ENCODE measurements at places on chromosomes 7 and 10.

DNA sequence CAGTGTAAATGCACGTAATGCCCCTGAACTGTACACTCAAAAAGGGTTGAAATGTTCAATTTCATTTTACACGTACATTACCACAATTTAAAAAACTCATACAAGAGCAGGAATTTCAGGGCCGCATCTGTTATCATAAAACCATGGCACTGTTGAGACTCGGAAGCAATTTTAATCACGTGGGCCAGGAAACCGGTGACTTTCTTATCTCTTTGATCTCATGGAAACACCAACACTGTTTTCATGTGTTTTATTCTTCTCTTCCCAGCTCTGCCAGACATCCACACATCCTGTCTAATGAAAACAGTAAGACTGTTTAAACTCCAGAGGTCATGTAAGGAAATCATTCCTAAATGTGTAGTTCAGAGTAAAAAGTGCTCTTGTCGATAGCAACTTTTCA, 35.9 kb downstream of the PTPRE start:
- no peak for DNase-seq

DNA sequence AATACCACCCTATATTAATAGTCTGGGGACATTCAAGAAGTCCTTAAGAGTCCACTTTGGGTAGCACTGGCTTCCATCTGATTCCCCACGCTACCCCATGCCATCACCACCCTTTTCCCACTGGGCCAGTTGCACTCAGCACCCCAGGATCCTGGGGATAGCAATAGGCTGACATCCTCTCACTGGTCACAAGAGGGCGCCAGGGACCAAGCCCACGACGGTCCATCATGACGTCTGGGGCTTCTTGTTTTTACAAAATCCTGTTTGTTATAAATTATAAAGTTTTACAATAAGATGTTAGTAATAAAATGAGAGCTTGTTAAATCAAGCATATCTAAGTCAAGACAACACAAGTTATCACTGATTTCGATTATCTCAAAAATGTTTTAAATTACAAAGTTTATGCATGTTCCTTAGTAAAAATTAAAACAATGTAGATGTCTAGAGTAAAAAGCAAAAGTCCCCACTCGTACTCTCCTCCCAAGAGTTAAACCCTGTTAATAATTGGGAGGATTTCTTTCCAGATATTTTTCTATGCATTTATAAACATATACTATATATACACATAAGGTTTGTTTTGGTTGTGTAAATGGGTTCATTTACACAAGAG, 15.4 kb downstream of the GPNMB start:
- no peak for DNase-seq

- DNase-seq, result no peak
These were observed 79.9 kb upstream of the THSD7A start for GRCh38 chr7:11911900-11912299.

GRCh38 chr7:81180573-81180972, 261.7 kb upstream of the SEMA3C start:
- no peak for DNase-seq
